ENCODE measurements at places on chromosomes 5 and 9.
A peak's percentile ranks its signal among the peaks of the same experiment; 100 is the strongest.

DNA sequence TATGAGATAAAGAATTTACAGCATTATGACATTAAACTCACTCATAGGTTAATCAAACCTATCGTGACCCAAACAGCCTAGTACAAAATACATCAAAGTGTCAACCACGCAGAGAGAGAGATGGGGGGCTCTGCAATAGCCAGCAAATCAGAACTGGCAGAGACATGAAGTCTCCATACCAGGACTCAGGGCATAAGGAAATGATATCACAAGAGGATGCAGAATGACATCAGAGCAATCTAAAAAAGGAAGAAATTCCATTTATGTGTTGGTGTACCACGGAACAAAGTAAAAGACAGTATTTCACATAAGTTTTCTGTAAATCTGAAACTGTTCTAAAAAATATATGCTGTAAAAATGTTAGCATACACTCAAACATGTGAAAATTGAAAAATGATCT lies 24.6 kb downstream of the BICD2 start:
- no peak for DNase-seq

GRCh38 chr5:143434261-143435209 lies 31.0 kb upstream of the NR3C1 start:
- no peak for DNase-seq

DNA sequence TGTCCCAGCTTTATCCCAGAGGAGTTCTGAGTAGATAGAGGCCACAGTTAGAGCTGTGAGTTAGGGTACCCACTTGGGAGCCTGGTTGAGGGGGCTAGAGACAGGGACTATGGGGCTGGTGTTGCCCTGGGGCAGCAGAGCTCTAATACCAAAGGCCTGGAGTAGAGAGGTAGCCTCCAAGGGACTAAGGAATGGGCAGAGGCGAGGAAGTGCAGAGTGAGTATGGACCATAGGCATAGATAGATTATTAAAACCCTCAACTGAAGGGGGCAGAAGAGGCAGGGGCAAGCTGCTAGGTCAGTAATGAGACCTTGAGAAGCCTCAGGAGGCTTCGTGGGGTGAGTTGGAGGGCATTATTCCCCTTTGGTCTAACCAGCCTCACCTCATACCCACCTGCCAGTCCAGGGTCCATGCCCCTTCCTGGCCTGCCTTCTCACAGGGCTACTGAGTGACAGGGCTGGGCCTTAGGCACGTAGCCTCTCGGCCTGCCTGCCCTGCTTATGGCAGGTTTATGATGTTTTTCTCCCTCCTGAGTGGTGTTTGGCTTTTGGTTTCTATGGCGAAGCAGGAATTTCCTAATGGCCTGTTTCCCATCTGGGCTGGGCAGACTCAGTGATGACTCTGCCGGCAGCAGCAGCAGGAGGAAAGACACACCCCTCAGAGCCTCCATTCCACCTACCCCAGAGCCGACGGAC lies 8.0 kb downstream of the PDLIM4 start:
- DNase-seq = no peak

DNA sequence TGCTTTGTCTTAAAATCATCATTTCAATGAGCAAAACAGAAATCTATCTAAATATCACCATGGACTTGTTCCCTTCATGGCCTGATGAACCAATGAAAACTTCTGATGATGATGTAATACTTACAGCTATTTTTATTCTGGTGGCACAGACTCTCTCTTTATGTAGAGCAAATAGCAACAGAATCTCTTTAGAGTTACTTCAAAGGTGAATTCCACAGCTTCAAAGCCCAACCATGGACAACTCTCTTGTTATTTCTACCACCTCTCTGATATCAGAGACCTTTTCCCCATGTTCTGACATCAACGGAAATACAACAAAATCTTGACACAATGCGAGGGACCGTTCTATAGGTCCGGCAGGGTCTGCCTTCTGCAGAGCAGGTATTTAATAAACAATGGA lies 70.1 kb downstream of the RETREG1 start:
- no peak for DNase-seq

DNA sequence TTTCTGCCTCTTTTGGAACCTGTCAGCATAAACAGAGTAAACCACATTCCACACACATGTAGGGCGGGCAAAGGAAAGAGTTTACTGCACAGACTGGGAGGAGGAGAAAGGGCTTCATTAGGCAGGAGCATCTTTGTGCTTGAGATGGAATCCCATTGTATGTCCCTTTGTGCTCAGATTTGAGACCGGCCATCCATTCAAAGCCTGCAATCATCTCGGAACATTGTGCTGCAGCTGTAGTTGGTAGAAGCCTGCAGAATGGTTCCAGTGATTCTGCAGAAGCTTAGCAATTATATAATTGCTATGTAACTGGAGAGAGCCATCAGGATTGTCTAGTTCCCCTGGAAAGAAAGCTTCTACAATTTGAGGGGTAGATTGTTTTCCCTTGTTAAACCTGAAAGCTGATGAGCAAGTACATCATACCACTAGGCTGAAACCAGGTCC lies 16.5 kb downstream of the ZNF462 start:
- no peak for DNase-seq

GRCh38 chr9:68685770-68686169 lies 19.3 kb upstream of the PIP5K1B start:
- no peak for DNase-seq

GRCh38 chr5:173961418-173961817 lies 27.6 kb upstream of the C5orf47 start:
- DNase-seq = no peak

DNA sequence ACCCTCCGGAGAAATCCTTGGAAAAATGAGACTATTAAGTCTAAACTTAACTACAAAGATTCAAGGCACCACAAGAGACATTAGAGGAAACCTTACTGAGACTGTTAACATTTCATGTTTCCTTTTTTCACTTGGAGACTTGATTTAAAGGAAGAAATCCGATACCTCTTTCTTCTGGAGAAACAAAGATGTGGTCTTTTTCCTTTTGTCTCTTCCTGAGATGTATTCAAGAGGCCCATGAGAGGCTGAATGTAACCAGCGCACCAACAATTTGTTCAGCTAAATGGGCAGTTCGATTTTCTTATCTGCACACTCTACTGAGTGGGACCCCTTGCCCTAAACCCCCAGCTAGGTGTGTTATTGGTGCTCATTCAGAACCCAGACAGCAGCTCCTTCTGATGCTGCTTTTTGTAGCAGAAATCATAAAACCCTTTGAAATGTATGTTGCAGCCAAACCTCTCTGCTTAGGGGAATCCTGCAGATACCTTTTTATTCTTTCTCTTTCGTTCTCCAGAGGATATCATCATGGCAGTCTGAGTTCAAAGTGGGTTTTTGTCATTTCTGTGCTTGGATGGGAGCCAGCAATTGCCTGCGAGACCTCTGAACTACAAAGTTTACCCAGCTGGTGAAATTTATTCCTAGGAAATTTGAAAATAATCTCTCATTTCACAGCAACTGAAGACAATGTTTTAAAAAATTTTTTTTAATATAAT lies 41.9 kb upstream of the ACTBL2 start:
- peak; percentile 5 for DNase-seq

GRCh38 chr5:11531811-11532555 lies 372.3 kb downstream of the CTNND2 start:
- no peak for DNase-seq

GRCh38 chr5:131393498-131393968 lies 129.7 kb downstream of the CDC42SE2 start:
- no peak for DNase-seq

DNA sequence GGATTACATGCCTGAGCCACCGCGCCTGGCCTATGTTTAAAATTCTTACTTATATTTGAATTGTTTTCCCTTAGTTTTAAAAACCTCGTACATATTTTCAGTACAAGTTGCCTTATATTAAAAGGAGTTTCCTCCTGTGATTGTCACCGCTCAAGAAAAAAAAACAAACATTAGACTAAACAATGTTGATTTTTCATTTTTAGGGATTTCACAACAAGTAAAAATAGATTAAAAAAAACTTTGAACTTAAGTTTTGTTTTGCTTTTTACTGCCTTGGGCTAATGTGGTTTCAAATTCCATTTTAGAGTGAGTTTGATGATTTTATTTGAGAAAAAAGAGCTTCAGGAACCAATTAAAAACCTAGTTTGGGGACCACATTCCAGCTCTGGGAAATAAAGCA lies 1196.6 kb upstream of the CDH18 start:
- DNase-seq = no peak

- no peak for DNase-seq
Measured at GRCh38 chr9:99299211-99300102, 77.4 kb downstream of the SEC61B start.

DNA sequence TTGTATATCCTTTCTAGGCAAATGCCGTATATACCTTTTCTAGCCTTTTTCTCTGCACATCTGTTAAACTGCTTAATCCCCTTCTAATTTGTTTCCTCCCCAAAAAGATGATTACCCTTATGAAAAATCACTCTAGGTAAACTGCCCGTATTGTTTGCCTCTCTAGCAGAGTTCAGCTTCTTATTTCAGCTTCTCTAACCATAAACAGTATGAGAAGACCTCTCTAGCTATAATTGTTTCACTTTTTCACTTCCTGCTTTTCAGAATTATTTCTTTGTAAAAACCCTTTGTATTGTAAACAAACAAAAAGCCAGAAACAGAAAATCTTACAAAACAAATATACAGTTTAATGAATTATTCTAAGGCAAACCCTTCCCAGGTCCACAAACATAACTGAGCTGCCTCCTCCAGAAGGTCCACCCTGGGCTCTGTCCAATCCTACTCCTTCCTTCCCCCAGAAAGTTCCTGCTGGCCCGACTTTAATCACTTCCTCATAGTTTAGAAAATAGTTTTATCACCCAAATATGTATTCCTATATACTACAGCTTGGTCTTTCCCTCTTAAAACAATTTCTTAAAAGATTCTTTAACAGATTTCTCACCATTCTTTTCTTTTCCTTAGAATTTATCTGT lies 158.1 kb downstream of the FGF1 start:
- no peak for DNase-seq

DNA sequence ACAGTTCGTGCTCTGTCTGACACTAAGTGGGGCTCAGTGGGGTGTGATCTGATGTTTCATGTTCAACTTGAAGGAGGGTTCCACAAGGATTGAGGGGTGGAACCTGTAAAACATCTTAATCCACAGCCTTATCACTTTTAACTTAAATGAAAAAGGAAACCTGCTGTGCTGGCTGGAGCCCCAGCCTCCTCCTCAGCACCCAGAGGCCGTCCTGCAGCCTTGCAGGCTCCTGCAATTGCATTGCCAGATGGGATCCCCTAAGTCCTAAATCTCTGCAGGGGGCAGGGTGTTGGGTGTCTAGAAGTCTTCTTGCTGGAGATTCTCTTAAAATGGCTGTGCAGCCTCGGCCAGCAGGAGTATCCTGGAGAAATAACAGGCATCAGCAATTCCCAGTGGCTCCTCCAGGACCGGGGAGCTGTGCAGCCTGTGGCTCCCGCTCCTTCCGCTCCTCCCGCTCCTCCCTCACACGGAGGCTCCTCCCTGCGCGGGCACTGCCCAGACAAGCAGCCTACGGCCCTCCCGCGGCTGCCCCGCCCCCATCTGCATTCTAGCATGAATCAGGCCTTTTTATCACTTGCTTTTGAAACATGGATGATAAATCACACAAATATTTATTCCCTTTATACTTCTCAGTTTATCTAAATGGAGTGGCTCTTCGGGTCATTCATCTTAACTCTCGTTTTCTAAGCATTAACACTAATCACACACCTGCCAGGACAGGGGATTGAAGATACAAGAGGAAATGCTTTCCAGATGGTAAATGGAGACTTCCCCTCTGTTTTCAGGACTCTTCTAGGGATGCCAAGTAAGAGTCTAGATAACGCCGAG lies 131.0 kb downstream of the ADAMTS16 start:
- peak; percentile 84 for DNase-seq

- peak; percentile 8 for DNase-seq
Measured at GRCh38 chr9:130938652-130939404, at the start of gene FIBCD1. TSS of gene FIBCD1 (minus strand) at chr9:130939247. CDS start at chr9:130938607, 640 bp downstream.

DNA sequence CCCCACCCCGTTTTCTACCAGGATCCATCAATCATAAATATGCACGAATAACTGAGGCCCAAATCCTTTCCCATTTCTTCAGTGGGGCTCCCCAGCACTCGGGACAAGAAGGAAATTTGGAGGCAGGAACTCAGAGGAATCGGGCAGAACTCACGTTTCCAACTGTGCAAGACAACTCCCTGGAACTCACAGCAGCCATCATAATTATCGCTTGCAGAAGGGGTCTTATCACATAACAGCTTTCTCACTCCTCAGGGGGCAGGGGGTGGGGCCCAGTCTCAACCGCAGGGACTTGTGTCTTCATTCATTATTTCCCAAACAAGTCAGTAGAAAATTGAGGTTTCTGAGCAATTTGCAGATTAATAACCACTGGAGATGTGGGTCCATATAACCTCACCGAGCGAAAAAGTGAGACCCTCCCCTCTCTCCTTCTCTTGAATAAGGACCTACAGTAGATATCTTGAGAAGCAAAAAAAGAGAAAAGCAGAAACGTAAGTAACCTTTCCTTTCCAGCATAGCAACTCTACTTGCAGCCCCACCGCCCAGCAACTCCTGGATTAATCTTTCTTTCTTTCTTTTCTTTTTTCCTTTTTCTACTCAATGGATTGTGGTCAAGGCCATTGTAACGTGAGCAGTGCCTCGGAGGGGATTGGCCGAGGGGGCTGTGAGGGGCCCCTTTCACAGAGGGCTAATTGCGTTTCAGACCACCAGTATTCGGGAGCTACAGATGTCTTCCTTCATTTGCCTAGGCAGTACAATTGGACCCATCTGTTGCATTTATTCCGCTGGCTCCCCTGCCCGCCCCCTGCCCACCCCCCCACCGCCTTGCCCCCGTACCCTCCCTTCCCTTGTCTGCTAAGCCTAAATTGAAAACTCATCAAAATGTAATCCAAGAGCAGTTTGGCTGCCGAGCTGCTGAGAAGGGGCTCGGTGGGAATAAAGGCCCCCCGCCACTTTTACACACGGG lies 24.7 kb upstream of the TIFAB start:
- no peak for DNase-seq

DNA sequence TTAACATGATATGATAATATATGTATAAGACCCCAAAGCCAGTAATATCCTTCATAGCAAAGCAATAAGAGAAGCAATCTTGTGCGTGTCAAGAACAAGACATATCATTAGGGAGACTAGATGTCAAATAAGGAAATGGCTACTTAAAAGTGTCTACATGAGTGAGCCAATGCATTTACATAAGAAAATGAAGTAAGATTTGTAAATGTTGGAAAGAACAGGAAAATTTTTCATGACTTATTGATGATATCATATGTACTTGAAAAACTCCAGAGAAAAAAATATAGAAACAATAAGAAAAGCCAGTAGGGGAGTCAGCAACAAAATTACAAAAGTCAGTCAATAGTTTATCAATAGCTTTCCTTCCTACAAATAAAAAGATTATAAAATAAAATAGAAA lies 13.8 kb upstream of the MCTP1 start:
- no peak for DNase-seq
